ENCODE measurements at places on chromosomes 3 and 15.

DNA sequence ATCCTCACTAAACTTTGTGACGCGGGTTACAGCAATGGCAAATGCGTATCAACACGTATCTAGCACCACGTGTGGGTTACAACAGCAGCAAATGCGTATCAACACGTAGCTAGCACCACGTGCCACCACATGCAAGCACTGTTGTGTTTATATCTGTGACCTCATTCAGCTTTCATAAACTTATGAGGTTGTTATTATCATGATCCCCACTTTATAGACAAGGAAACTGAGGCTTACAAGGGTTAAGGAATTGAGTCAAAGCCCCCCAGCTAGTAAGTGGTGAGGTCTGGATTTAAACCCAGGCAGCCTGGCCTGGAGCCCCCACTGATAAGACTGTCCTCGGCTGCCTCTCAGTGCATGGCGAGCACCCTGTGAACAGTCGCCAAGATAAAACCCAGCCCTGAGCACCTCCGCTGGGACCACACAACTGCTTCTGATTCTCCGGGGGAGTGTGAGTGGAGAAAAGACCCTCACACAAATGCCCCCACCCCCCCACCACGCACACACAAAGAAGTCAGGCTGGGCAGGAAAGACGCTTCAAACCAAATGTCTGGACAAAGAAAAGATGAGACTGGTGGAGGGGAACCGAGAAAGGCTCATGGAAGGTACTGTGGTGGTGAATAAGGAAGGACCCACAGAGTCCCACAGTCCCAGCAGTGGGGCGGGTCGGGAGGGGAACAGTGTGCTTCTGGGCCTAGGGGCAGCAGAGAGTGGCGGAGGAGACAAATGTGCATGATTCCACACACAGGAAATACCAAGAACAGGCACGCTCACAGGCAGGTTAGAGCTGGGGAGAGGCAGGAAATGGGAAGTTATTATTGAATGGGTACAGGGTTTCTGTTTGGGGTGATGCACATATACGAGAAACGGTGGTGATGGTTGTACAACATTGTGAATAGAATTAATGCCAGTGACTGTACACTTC lies 173.4 kb downstream of the XXYLT1 start:
- no peak for DNase-seq

GRCh38 chr3:61637088-61638051 lies 76.0 kb downstream of the PTPRG start:
- no peak for DNase-seq

GRCh38 chr3:106333911-106334618 lies 465.3 kb upstream of the CBLB start:
- DNase-seq = no peak

- no peak for DNase-seq
Observed at GRCh38 chr3:134282659-134283047, 32.0 kb upstream of the RYK start.

DNA sequence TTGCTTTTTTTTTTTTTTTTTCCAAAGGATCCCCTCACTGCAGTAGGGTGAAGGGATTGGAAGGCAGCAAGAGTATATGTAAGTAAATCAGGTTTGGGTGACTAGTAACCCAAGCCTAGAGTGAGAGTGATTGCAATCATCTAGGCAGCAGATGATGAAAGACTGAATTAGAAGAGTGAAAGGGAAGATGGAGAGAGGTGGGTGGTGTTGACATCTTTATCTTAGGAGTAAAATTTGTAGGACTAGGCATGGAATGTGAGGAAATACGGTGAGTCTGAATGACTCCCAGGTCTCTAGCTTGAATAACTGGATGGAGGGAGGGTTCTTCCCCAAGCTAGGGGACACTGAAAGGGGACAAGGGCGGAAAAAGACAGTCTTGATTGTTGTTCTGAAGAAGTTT lies 63.4 kb downstream of the TPRG1 start:
- DNase-seq = no peak

DNA sequence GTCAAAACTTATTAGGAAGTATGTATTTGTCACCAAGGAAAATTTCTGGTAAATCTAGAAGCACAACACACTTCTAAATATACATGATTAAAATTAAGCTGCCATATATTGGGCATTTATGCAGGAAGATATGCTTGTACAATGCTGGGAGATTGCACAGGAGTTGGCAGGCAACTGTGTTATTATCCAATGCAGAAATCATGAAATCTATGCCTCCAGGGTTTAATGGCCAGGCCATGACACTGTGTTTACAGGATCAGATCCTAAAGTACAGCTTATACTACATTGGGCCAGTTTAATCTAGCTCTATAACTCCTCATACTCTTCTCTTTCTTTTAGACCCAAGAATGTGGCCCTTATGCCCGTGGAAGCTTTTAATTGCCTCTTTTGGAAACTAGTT lies 391.4 kb upstream of the DPH6 start:
- DNase-seq = no peak

GRCh38 chr3:169813757-169814517 lies 1.2 kb upstream of the LRRC34 start:
- DNase-seq = peak; percentile 40

- DNase-seq = no peak
Observed at GRCh38 chr15:49042165-49042564, 4.1 kb downstream of the SECISBP2L start.

- DNase-seq = no peak
Observed at GRCh38 chr3:127848131-127849129, 26.1 kb upstream of the MGLL start.

DNA sequence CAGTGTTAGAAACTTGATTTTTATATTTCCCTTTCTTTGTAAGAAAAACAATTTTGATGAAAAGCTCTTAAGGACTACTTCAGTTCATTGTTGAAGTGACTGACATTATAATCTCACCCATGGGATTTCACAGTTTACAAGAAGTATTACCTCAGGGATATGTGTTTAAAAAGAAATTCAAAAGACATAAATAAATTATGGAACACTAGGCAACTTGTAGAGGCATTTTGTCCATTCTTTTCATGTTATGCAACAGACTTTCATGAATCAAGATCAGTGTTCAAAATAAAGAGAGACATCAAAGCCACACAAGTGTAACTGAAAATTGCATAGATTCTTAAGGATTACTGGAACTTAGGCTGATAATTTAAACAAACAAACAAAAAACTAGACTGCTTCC lies 196.8 kb upstream of the AGTR1 start:
- no peak for DNase-seq

- no peak for DNase-seq
Observed at GRCh38 chr15:100249096-100249815, 92.5 kb downstream of the ADAMTS17 start.

- no peak for DNase-seq
Observed at GRCh38 chr3:16050641-16051467, 123.6 kb upstream of the GALNT15 start.

- no peak for DNase-seq
Observed at GRCh38 chr3:56423661-56424099, 44.6 kb downstream of the ERC2 start.

- no peak for DNase-seq
Observed at GRCh38 chr3:141178026-141178425, 53.6 kb upstream of the PXYLP1 start.

DNA sequence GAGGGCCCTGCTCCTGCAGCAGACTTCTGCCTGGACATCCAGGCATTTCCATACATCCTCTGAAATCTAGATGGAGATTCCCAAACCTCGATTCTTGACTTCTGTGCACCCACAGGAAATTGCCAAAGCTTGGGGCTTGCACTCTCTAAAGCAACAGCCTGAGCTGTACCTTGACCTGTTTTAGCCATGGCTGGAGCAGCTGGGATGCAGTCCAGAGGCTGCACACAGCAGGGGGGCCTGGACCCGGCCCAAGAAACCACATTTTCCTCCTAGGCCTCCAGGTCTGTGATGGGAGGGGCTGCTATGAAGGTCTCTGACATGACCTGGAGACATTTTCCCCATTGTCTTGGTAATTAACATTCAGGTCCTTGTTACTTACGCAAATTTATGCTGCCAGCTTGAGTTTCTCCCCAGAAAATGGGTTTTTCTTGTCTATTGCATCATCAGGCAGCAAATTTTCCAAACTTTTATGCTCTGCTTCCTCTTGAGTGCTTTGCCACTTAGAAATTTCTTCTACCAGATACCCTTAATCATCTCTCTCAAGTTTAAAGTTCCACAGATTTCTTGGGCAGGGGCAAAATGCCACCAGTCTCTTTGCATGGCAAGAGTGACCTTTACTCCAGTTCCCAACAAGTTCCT lies 11.8 kb upstream of the MYO5A start:
- DNase-seq = no peak

- DNase-seq = no peak
Observed at GRCh38 chr3:126291537-126291936, 65.7 kb downstream of the KLF15 start.

DNA sequence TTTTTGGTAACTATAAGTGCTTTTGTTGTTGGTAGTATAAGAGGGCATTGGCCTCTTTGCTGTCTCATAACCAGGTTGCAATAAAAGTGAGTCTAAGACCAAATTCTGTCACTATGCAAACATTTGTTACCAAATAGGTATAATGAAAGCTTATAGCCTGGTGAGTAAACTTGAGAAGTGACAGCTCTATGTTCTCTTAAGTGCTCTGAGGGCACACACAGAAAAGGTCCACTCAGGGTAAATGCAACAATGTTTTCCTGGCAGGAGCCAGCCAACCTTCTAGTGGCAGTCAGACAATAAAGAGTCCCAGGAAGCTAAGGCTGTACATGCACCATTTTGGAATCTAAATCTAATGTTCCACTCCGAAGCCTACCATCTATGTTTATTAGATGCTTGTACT lies 262.1 kb upstream of the TGFBR2 start:
- DNase-seq = no peak

GRCh38 chr3:29324180-29324651 lies 43.3 kb downstream of the RBMS3 start:
- DNase-seq = no peak

GRCh38 chr3:173588556-173588955 lies 191.0 kb downstream of the NLGN1 start:
- no peak for DNase-seq

GRCh38 chr3:145286937-145287336 lies 874.0 kb downstream of the PLOD2 start:
- no peak for DNase-seq

GRCh38 chr3:56894881-56895431 lies 93.2 kb upstream of the ARHGEF3 start:
- DNase-seq = no peak

DNA sequence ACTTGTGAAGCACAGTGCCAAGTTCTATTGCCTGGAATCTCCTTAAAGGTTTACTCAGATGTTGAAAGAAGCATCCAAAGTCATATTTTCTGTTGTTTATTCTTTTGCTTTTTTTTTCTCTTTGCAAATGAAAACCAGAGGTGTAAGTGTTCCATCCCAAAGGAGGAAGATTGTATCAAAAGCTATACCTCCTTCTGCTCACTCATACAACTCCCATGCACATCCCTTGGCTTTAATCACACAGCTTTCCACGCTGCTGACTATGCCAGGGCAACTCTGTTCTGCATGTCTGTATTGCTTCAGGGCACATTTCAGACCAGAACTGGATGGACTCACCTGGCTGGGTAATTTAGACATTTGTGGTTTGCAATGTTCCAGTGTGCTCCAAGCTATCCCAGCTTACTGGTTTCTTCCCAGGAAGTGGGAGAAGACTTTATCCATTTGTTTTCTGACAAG lies 399.6 kb upstream of the TBL1XR1 start:
- no peak for DNase-seq

- DNase-seq = no peak
Observed at GRCh38 chr15:77526595-77527163, 106.0 kb downstream of the HMG20A start.

DNA sequence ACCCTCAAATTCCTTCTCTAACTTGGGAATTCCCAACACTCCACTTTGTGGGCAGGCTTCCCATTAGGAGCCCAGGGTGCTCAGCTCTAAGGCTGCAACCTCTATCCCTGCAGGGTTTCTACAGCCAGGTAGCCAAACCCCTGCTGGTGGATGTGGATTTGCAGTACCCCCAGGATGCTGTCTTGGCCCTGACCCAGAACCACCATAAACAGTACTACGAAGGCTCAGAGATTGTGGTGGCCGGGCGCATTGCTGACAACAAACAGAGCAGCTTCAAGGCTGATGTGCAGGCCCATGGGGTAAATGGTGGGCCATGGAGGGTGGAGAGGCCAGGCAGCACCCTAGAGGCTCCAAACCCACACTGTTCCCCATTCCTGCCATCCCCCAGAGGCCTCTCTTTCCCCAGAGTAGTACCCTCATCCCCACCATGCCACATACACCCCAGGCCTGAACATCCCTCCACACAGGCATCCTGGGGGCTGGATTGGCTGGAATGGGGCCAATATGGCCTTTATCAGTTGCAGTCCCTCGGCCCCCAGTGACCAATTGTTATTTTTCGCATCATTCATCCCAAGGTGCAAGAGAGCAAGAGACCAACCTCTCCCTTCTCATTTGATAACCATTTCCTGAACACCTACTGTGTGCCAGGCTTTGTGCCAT lies 7.7 kb downstream of the ITIH1 start:
- no peak for DNase-seq

- no peak for DNase-seq
Observed at GRCh38 chr15:26234976-26235767, 372.0 kb upstream of the ATP10A start.

Data from activated CD8-positive, alpha-beta memory T cell treated with anti-CD3 and anti-CD28 coated beads for 1 hour (primary cell).